NCI-H146 (cell line): ENCODE measurements at places on chromosomes 2 and 18.

DNA sequence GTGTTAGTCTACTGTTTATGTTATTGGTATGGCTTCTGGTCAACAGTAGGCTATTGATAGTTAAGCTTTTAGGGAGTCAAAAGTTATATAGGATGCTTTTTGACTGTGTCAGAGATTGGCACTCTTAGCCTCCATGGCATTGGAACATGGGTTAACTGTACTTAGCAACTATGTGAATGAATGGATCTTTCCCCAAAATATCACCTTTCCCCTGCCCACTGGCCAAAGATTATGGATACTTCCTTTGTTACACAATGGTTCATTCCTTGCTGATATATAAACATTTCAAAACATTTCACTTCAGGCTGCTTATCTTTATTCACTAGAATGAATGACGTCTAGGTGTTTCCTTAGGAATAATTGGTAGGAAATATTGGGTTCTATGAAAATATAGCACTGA is 62.1 kb upstream of the DOCK10 start:
- DNase-seq = no peak

DNA sequence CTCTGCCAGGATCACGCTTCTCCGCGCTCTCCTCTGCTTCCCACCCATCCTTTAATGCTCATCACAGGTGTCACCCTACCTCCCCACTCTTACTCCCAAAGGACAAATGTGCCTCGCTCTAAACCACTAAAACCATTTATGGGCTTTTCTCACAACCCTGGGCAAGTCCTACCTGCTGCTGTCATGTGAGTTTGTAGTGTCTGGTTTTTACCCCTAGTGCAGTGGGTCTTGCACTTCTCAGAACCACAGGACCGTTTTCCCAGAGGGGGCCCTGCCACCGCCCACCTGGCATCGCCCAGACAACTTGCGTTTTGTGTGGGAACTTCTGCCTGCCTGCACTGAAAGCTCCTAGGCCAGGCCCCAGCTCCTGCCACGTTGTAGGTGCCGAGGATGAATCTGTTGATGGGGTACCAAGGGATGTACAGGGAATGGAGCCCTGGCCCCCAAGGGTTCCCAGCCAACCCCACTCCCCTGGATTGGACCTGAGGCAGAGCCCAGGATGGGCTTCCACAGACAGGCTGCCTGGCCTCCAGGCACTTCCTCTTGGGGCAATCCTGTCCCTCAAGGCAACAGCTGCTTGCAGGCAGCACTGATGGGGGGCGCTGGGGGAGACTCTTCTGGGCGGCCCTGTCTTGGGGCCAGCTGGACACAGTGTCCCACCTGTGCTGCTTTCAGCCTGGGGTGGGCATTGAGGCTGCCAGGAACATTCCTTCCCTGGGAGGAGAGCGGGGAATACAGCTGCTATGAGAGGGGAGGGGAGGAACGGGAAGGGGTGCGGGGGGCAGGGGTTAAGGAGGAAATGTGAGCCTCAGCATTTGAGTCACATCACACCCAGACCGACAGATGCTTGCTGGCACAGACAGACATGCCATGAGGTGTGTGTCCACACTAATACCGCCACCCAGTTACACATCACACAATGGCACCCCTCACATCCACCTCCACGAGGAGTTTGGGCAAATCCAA is 176.3 kb downstream of the ZFP36L2 start:
- DNase-seq = no peak

- DNase-seq = no peak
These were observed 787.2 kb downstream of the METTL4 start for GRCh38 chr18:1784113-1784512.

DNA sequence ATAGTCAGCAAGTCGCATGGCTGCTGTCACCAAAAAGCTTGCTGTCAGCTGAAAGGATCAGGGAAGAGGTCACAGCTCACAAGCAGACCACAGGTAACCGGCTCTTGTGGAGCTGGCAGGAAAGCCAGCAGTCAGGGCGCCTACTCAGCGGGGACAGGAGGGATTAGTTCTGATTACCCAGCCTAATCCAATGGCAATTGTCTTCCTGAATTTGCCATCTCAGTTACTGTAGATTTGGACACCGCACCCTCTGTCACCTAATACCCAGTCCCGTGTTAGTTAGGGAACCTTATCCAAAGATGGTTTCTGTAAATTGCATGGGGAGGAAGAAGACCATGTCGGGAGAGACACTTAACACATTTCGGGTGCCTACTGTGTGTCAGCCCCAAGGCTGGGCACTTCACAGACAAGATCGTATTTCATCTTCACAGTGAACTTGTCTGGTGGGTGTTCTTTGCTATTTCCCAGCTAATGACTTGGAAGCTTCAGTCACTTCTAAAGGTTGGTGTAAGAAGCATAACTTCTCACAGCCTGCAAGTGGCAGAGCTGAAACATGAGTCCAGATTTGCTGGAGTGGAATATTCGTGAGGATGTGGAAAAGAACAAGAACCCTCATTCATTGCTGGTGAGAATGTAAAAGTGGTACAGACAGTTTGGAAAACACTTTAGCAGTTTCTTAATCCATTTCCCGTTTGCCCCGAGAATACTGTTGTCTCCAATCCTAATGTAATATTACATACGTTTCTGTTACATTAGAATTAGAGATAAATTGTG is 9.9 kb downstream of the ALPK2 start:
- DNase-seq = no peak

DNA sequence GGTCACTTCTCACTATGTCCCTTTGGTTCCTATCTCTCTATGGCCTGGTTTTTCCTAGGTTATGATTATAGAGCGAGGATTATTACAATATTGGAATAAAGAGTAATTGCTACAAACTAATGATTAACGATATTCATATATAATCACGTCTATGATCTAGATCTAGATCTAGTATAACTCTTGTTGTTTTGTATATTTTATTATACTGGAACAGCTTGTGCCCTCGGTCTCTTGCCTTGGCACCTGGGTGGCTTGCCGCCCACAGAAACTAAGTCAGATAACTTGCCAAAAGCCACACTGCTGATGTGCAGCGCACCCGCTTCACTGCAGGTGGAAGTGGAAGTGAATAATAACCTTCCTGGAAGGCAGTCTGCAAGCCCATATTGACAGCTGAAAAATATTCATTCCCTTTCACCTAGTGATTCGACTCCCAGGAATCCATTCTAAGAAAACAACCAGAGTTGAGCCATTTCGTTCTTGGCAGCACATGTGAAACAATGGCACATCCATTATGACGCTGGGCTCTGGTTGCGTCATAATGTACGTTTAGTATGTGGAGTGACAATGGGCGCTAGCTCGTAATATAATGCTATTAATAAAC is 725 bp upstream of the ANKRD53 start:
- peak; percentile 34 for DNase-seq

- no peak for DNase-seq
These were observed 54.3 kb upstream of the PKDCC start for GRCh38 chr2:41993435-41993925.

DNA sequence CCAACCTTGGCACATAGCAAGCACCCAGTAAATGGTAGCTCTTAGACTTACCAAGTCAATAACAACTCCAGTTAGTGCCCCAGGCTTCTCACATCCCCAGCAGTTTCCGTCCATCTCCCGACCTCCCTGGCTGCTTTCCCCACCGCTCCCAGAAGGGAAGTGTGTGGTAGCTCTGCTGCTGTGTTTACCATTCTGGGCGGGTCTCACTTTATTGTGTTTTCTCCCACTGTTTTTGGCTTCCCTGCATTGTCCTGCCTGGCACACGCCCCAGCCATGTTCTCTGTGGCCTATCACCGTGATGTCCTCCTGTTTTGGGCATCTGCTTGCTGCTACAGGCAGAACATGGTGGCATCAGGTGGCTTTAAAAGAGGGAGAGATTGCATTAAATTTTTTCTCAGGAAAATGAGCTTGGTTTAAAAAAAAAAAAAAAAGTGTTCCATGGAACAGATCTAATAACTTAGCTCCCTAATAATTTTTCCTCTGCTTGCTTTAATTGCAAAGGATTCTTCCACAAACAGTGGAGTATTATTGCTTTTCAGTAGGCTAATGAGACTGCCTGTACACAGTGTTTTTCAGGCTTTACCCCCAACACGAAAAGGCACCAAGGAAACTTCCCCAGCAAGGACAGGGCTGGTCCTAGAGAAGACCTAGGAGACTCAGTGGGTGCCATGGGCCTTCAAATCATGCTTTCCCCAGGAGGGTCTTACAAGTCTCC is 8.0 kb upstream of the COX7A2L start:
- DNase-seq = peak; percentile 60

DNA sequence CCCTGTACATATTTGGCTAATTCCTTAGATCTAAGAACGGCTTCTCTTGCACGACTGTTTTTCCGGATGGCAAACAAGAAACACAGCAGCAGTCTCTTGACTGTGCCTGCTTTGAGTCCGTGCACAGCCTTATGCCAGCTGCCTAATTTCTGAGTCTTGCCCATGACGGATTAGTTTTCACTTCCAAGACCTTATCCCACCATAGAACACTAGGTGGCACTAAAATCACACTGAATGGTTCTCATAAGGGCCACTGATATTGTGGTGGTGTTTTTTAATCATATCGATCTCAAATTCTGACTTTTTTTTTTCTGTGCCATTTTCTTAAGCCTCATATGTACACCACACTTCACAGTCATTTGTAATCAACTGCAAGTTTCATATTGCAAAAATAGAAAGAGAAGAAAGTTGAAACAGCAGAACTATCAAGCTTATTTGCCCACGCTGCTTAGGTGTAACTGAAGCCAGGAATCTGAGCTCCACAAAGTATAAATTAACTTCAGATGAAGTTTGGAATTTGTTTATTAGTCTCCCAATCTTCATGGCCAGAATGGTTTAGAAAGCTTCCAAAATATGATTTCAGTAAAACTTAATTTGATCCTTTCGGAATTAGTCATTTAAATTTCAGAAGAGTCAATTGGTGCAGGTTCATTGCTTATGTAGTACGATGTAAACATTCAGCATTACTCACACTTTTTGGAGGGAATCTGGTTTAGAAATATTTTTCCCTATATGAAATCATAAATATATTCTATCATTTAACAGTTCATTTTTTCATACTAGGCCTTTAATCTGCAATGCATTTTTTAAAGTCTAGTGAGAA is 45.5 kb upstream of the SCN7A start:
- peak; percentile 42 for DNase-seq

GRCh38 chr2:121555008-121555407 is 24.3 kb downstream of the RNU4ATAC start:
- no peak for DNase-seq

DNA sequence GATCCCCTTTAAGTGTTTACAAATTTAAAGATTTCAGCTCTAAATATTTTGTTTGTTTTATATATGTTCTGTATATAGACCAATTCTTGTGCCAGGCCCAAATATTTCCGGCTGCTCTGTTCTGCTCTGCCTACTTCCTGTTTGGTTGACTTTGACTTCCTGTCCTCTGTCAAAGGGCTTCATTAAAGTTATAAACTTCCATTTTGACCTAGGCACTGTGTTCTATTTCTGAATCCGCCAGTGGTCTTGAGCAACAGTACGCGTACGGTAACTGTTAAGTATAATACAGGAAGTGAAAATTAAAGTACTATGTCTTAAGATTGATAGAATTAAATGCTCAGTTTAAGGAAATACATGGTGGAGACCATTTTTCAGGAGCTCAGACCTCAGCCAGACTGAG is 13.5 kb upstream of the REL start:
- DNase-seq = no peak

- no peak for DNase-seq
These were observed 395.0 kb upstream of the CDH2 start for GRCh38 chr18:28571929-28572328.

DNA sequence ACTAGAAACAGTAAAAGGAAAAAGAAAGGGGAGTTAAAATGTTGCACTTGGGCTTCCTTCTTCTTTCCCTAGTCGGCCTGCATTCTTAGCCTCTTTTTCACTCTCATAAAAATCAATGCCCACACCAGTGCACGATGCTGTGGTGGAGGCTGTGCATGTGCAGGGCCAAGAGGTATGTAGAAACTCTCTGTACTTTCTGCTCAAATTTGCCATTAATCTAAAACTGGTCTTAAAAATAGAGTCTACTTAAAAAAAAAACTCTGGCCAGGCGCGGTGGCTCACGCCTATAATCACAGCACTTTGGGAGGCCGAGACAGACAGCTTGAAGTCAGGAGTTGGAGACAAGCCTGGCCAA is 11.1 kb downstream of the TRAPPC8 start:
- DNase-seq = no peak

- DNase-seq = peak; percentile 34
These were observed 86.4 kb downstream of the GCA start for GRCh38 chr2:162430323-162430722.

- peak; percentile 32 for DNase-seq
These were observed 29.7 kb downstream of the CCDC141 start for GRCh38 chr2:179020156-179020750.

GRCh38 chr2:196337208-196337953 is 166.0 kb upstream of the STK17B start:
- DNase-seq = peak; percentile 14
